ENCODE measurements at places on chromosomes 5 and 9. TPM values are rescaled to one million over a fixed set of nuclear protein-coding genes. Genes with fewer than 3 reads are reported as not detected.
A peak's percentile ranks its signal among the peaks of the same experiment; 100 is the strongest.

KIF20A gene
- polyA plus RNA-seq = 24.5 TPM

PKD2L2 gene
- 0.24 TPM for polyA plus RNA-seq

KIF4B gene
- 0.08 TPM for polyA plus RNA-seq

TERT gene
- not detected for polyA plus RNA-seq

HTR1A gene
- not detected for polyA plus RNA-seq

GRCh38 chr5:124996023-124996763, 249.8 kb upstream of the ZNF608 start:
- DNase-seq = no peak

- DNase-seq = no peak
Observed at GRCh38 chr9:136791516-136792276, 552 bp downstream of the TMEM141 start.

DNA sequence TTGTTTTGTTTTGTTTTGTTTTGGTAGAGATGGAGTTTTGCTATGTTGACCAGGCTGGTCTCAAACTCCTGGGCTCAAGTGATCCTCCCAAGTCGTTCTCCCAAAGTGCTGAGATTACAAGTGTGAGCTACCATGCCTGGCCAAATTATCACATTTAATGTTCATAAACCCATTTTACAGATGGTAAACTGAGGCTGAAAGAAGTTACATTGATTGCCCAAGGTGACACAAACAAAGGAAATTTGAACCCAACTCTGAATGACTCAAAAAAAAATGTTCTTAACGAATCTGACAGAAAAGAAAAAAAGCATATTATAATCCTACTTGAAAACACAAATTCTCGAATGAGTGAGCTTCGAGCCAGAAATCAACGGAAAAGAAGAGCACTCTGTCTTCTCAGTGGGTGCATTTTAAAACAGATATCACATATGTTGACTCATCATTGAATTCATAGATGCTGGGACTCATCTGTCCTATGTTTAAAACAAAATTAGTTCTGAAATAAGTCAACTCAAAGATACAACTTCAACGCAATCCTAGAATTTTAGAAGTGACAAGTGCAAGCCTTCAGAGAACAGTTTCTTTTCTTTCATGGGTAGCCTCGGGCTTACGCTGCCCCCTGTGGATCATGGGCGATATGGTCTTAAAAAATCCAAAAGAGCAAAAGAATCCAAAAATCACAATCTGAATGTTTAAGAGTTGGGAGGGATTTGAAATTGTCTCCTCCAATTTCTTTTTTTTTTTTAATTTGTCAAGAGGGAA, 28.4 kb downstream of the TIMD4 start:
- DNase-seq = peak; percentile 47

DNA sequence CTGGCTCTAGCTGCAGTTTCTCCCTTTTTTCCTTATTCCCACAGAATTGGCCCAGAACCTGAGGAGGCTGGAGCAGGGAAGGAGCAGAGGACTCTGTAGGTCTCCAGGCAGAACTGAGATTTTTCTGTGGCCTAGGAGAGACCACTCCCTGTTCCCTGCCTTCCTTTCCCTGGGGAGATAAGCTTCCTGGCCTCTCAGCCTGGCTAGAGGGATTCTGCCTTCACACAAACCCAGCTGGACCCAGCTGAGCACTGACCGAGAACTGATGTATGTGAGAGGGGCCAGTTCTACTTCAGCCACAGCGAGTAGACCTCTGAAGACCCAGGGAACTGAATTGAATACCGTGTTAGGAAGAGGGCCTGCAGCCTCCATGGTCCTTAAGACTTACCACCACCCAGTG, 48.0 kb downstream of the RUSC2 start:
- DNase-seq = no peak

DNA sequence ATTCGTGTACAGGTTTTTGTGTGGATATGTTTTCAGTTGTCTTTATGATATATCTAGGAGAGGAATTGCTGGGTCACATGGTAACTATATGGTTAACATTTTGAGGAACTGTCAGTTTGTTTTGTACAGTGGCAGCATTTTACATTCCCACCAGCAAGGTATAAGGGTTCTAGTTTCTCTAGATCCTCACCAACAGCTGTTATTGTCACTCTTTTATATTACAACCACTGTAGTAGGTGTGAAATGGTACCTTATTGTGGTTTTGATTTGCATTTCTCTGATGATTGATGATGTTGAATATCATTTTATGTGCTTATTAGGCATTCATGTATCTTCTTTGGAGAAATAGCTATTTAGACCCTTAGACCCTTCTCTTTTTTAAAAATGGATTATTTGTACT, 82.9 kb downstream of the CCDC171 start:
- no peak for DNase-seq

GRCh38 chr5:178514851-178515418, 75.3 kb downstream of the COL23A1 start:
- peak; percentile 39 for DNase-seq

GRCh38 chr5:76106149-76106548, 23.0 kb downstream of the SV2C start:
- DNase-seq = no peak

GRCh38 chr5:178106556-178107239, 6.6 kb upstream of the N4BP3 start:
- no peak for DNase-seq

DNA sequence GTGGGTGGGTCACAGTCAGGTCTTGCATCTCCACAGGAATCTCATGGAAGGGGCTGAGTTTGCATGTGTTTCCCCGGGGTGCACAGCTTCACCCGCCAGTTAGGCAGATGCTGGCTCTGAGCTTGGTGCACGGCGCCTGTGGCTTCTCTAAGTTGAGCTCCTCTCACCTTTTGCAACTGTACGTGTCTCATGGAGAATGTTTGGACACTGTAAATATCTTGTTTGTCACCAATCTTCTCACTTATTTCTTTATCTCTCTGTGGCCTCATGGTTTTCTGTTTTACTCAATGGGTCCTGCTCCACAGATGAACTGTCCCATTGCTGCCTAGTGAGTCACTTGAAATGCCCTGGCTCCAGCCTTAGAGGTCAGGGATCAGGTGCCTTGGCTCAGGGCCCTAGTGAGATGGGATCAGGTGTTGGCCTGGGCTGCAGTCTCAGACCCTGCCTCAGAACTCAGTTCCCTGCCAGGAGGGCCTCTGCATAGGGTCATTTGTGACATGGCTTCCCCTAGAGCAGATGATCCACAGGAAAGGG, 61.6 kb downstream of the WNK2 start:
- no peak for DNase-seq

- DNase-seq = no peak
Observed at GRCh38 chr9:107043886-107044285, 180.9 kb downstream of the ZNF462 start.

DNA sequence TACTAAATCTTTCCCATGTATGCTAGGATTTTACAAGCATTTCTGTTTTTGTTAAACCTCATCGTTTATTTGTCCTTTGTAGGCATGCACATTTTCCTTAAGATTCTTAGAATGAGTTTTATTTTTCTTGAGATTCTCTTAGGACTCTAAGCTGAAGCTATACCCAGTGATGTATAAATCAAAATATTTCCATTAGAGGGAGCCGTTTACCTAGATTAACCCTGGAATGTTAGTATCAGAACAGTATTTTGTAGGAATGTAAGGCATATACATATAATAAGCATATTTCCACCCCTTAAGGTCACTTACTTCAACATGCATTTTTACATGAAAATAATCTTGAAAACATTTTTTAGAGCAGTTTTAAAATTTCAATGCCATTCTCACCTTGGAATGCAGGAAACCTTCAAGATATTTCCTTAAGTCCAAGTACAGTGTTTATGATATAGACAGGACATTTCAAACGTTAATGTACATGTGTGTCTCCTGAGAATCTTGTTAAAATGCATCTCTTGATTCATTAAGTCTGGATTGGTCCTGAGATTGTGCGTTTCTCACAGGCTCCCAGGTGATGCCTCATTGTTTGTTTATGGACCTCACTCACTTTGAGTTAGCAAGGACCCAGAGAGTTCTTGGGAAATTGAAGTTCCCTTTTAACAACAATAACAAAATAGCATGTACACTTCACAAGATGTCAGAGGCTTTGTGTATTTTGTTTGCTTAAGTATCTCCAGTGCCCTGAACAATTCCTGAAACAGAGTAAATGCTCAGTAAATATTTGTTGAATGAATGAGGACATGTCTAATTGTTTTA, 34.9 kb upstream of the FCHO2 start:
- no peak for DNase-seq

- no peak for DNase-seq
Observed at GRCh38 chr5:172144291-172144815, 43.7 kb downstream of the STK10 start.

DNA sequence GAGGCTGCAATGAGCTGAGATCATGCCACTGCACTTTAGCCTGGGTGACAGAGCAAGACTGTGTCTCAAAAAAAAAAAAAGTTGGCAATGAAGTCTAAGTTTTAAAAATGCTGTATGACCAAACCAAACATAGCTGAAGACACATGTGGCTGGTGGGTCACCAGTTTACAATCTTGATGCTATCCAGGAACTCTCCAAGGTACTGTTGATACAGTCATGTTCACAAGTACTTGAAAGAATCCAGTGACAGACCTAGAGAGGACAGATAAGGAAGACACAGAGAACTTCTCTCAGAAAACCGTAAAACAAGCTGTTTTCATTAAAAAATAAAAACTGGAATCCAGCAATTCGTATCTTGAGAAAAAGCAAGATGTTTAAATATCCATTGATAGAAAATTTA, 95.7 kb downstream of the ACTBL2 start:
- DNase-seq = no peak

- peak; percentile 20 for DNase-seq
Observed at GRCh38 chr9:137982200-137982599, 104.6 kb downstream of the CACNA1B start.

DNA sequence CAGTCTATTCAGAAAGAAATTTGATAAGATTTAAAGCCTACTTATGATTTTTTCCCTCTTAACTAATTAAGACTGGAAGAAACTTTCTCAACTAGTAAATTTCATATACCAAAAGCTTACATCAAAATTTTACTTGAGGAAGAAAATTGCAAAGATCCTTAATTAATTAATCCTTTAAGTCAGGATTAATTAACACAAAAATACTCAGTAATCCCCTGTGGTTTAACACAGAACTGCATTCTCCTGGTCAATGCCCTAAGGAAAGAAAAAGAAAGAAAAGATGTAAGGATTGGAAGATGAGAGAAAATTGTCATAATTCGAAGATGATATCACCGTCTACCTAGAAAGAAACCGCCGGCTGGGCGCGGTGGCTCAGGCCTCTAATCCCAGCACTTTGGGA, 17.3 kb upstream of the RUFY1 start:
- no peak for DNase-seq
